ENCODE measurements at places on chromosomes 1 and 21.

GRCh38 chr1:4837752-4838151 is 183.3 kb downstream of the AJAP1 start:
- no peak for DNase-seq

DNA sequence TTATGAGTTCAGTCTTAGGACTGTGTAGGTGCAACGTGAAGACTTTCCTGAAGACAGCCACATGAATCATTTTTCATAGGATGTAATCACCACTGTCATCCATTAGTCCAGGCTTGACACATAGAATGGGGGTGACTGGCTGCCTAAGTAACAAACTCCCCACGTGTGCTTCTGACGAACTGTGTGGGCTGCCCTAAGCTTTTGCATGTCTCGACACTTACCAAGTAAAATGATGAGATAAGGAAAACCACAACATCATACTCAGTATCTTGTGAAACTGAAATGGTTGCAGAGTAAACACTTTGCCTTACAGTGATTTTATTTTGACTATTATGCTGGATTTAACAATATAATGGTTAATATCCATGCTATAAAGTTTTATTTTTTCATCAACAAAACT is 19.5 kb downstream of the ERG start:
- no peak for DNase-seq

DNA sequence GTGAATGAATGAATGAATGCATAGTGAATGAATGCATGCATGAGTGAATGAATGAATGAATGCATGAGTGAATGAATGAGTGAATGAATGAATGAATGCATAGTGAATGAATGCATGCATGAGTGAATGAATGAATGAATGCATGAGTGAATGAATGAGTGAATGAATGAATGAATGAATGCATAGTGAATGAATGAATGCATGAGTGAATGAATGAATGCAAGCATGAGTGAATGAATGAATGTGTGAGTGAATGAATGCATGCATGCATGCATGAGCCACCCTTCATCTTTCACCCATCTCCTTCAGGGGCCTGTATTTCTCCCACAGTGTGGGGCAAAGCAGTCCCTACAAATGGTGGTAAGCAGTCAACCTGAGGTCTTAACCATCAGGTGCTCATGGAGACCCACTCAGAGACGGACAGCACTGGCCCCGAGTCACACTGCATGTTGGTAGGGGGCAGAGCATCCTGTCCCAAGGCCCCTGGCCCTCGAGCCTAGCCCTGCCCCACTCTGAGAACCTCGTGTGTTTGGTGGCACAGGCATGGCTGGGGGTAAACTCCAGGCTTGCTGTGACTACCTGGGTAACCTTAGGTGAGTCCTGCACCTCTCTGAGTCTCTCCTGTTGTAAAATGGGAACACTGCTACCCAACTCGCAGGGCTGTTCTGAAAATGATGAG is 28.0 kb upstream of the PAX7 start:
- DNase-seq = no peak

DNA sequence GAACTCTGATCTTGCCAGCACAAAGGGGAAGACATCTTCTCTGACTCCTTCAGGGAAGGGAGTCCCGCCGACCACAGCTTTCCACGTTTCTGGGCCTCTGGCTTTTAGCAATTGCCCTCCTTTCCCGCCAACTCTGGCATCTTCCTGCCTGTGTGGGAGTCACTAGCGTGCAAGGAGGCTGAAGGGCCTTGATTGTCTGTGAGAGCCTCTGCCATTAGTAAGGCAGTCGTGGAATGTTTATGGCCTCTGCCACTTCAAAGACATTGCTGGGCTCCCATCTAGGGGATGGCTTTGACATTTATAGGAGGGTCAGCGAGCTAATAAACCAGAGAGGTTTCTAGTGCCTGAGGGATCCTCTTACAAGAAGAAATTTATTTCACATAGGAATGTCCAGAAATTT is 14.3 kb upstream of the PROK1 start:
- DNase-seq = no peak

DNA sequence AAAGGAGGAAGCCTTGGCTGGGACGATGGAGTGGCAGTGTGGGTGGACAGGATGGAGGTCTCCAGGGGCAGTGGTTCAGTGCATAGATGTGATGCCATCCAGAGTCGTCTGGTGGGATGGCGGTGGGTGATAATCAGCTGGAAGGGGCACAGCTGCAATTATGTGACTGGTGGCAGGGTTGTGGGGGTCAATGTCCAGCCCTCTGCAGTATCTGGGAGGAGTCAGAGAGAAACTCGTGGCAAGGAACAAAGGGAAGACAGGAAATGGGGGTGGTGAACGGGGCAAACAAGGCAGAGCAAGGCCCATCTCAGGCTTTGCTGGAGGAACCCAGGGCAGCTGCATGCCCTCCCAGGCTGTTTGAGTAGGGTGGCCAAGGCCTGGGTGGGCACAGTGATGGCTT is 118.3 kb upstream of the USP24 start:
- no peak for DNase-seq

GRCh38 chr1:44808063-44808937 is at the start of gene BTBD19:
Gene BTBD19, plus strand, starts transcription at chr1:44808523. Its CDS starts 298 bp downstream, at chr1:44808821.
- DNase-seq = peak; percentile 31

GRCh38 chr1:212656730-212657129 is 42.9 kb downstream of the BATF3 start:
- no peak for DNase-seq

DNA sequence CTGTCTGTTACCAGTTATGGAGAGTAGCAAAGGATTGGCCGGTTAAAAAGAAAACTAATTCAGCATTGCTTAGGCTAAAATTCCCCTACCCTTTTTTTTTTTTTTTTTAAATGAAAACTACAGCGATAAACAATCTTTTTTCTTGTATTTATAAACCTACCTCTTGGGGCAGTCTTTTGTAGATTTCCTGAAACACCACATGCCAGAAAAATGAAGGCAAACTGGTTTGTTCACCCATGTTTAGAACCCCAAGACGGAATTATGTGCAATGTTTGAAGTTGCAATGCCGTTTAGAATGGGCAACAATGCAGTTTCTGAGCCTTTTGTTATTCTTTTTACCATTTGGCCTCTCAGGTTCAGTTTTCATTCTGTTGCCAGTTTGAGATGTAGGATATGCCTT is 59.1 kb downstream of the PRDM2 start:
- DNase-seq = no peak

DNA sequence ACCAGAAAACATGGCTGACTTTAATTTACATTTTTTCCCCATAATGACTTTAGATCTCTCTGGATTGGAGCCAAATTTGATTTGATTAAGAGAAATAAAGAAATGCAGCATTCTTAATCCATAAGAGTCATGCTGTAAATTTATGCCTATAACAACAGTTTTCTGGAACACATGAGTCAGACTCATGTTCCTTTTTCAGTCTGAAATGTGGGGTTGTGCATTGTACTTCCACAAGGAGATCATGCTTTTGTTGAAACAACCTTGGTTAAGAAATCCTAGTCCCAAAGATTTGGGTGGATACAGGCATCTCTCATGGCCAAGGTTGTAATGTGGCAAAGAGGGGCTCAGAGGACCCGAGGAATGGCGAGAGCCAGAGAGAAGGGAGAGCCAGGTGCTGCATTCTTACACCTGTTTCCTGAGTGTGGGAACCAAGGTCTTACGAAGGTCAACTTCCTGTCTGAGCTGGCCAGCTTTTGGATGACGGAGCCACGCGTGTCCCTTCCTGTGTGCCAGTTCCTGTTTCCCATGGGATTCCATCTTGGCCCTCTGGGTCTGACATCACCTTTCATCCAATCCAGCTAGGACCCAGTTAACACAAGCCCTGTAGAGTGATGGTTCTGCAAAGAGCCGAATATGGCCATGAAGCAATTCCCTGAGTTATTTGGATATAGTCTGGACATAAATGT is 23.1 kb downstream of the CLDN14 start:
- no peak for DNase-seq

DNA sequence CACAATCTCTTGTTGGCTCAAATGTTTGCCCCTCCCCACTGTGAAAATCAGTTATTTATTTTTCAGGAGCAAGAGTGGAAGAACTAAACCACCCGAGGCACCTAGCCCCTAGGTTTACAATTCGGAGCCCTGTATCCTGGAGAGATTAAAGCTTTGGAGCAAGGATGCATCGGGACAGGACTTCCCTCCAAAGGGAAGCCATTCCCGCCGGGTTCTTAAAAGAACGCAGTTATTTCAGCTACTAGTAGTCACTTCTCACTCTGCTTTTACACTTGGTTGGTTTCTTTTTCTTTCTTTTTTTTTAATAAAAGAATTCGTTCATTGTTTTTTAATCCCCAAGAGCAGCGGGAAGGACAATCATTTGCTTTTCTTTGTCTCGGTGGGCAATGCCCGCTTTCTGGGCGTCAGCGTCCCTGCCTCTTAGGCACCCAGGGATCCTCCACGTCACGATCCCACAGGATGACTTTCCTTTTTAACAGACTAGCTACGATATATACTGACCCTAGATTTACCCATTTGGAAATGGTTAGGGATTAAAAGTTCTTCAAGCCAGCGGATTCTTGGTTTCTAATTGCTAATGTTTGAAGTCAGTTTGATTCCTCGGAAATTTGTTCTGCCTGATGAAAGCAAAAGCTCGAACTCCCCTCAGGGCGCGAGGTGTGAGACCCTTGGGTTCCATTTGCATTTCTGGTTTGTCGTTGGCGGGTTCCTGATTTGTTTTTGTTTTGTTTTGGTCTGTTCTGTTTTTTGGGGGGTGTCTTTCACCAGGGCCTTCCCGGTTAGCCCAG is 9.0 kb downstream of the TBX15 start:
- DNase-seq = no peak

GRCh38 chr1:25543005-25543424 is 391 bp upstream of the LDLRAP1 start:
- DNase-seq = no peak

- no peak for DNase-seq
These were observed 14.4 kb upstream of the ERVH48-1 start for GRCh38 chr21:42939582-42940413.

GRCh38 chr1:189939967-189940366 is 537.7 kb downstream of the BRINP3 start:
- no peak for DNase-seq

DNA sequence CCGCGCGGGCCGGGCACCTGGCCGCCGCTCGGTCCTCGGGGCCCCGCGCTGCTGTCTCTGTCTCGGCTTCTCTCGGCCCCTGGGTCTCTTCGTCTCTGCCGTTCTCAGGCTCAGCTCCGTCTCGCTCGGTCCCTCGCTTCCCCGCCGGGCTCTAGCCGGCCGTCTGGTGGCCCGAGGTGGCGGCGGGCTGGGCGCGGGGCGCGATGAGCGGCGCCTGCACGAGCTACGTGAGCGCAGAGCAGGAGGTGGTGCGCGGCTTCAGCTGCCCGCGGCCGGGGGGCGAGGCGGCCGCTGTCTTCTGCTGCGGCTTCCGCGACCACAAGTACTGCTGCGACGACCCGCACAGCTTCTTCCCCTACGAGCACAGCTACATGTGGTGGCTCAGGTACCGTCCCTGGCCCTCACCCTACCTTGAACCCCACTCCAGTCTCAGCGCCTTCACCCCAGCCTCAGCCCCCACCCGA is 355 bp downstream of the SHISAL2A start:
- DNase-seq = peak; percentile 36

DNA sequence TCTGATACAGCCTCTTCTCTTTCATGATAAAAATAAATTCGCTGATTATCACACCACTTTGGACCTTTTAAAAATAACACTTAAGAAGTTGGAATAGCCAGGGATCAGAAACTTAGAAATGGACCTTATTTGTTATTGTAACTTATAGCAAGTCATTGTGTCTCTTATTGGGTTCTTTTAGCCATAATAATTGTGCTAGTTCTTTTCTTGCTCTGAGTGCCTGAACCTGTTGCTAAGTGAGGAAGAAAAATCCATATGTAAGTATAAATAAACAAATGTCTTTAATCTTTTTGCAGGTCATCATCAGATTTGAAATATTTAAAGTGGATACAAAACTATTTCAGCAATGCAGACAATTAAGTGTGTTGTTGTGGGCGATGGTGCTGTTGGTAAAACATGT is 25.6 kb downstream of the CDC42 start:
- DNase-seq = no peak

DNA sequence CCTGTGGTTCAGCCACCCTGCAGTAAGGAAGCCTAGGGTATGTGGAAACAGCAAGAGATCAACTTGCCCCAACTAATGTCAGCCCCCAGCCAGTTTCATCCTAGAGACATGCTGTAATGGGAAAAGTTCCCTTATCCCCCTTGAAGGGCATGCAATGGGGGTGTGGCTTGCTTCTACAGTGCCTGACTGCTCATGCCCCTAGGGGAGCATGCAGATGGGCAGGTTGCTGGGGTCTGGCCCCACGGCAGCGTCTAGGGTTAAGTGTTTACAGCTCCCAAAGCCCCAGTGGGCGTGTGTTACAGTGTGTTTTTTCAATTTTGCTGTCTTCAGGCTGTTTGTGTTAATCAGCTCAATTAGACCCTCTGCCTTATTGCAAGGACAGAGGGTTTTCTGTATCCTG is 1105.9 kb downstream of the AMY1C start:
- no peak for DNase-seq

DNA sequence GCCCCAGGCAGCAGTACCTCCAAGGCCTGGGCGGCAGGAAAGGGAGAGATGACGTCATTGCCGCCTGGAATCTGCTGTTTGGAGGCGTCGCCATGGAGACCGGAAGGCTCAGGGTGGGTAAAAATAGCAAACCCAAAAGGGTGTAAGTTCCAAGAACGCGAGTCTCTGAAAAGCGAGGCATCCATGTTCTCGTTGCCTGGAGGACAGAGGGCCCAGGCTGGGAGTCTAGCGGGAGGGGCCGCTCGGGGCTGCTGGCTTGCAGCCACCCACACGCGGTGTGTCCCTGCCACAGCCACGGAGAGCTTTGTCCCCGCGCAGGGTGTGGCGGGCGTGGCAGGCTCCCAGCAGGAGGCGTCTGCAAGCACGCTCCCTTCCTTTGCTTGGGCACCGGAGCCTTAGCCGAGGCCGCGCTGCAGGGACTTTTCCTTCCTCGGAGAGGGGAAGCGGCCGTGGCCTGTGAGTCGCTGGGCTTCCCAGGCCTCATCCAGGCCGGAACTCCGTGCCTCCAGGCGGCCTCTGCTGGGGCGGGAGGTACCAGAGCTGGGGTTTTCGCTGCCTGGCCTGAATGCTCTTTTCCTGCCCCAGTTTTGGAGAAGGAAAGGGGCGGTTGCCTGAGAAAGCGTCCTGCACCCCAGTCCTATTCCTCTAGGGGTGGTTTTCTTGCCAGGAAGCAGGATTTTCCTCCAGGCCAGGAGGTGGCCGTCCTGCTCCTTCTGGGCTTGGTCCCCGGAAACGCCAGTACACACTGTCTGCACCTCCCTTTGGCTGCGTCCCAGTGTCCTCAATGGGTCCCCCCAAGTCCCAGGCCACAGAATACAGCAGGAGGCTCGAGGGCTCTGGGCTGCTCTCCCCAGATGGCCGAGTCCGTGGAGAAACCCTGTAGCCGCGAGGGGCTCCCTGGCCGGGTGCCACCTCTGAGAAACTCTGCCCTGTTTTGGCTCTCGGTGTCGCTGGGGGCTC is 15.3 kb upstream of the SKI start:
- DNase-seq = peak; percentile 61

DNA sequence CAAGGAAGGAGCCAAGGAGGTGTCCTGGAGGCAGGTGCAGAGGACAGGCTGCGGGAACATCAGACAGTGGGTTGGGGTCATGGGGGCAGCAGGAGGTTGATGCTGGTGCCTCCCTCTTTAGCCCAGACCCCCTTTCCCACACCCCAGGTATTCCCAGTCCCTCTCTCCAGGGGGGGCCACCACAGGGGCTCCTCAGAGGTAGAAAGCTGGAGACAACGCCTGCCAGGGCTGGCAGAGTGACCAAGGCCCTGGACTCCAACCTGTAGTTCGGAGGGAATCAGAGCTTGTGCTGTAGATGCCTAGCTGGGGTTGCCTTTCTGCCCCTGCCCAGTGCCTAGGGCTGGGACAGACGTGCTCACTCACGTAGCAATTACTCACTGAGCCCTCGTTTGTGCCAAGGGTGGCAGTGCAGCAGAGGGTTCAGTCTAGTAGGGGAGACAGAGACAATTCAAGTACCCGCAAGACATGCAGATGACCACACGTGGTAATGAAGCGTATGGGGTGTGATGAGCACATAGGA is 148.2 kb downstream of the PTPRU start:
- no peak for DNase-seq

Measured in activated CD4-positive, alpha-beta T cell treated with anti-CD3 and anti-CD28 coated beads, Interleukin-2, amount 50 U/mL, for 1 hour (primary cell).